ENCODE measurements at places on chromosomes 7 and 10.
A peak's percentile ranks its signal among the peaks of the same experiment; 100 is the strongest.

DNA sequence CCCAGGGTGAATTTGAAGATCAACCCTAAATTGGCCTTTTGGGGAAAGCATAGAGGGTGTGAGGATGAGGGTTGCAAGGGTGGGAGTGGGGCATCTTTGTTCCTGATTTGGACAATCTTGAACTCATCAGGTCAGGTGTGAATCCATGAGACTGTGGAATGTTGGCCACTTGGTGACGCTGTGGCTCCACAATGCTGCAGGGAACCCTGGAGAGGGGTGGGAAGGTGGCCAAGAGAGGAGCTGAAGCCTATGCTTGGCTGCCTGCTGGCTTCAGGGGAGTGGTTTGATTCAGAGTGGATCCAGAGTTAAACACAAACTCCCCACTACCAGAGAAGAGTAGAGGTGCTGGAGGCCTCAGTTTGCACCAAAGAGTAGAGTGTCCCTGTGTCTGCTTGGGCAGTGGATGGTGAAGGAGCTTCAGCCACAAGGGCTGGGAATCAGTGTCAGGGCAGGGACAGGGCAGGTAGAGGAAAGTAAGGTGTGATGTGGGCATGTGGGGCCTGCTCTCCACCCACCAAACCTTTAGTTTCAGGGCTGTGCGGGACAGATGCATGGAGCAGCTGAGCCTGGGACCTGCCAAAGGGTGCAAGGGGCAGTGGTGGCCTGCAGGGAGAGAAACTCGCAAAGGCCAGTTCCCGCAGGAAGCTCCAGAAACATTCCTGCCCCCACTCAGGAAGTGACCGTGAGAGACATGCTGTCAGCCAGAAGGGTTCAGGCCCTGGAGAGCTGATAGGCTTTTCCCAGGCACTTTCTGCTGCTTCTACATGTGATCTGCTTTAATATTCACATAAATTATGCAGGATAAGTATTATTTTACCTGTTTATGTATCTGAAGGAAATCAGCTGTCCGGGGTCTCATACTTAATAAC, 81.0 kb upstream of the PRSS58 start:
- no peak for DNase-seq

DNA sequence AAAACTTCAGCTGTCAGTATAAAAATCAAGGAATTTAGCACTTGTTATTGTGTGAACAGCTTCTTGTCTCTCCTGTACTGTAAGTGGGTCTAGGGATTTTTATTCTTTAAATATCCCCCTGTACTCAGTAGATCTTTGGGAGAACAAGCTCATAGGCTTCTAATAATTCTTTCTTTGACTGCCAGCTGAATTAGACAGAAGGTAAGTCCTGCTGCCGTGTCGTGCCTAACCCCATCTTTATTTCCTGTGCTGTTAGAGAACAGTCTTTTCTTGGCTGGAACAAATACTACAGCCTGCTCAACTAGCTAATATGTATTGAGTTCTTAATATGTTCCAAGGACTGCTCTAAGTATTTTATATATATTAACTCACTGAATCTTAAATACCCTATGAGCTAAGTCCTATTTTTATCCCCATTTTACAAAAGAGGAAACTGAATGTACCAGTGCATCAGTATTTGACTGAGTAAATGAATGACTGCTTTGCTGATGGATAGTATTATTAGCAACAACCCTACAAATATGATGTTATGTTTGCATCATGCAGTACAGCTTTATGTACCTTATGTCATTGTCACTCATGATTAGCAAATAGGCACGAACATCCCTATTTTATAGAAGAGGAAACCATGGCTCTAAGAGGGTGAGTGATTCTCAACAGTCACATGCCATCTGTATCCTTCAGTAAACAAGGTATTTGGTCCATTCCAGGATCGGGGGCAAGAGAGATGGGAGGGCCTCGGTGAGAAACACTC, 5.5 kb upstream of the DUSP5 start:
- no peak for DNase-seq

GRCh38 chr10:74072503-74072902, 74.6 kb downstream of the VCL start:
- no peak for DNase-seq

- DNase-seq = no peak
Measured at GRCh38 chr10:128054163-128054970, 71.9 kb downstream of the MKI67 start.

DNA sequence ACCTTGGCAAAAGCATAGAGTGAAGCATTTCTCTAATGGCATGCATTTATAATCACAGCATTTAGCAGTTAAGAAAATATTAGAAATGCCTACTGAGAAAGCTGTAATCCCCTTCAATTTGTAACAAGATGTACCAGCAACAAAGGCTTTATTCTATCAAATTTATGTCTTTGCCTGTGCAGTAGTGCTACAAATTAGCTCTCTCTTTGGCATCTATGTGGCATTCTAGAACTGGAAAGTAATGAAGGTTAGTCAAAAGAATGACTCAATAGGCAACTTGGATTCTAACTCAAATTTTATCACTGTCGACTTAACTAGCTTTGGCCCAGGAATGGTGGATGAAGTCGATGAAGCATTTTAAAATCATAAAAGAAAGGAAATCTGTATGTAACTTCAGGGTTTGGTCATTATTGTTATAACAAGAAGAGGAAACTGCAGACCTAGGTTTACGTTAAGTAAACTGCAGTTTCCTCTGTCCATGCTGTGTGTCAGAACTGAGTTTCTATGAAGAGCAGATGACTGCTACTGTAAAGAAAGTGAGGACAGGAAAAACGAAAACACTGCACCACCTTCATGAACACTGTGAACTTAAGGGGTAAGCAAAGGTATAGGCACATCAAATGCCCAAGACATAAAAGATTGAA, 140.0 kb downstream of the RAPGEF5 start:
- no peak for DNase-seq

DNA sequence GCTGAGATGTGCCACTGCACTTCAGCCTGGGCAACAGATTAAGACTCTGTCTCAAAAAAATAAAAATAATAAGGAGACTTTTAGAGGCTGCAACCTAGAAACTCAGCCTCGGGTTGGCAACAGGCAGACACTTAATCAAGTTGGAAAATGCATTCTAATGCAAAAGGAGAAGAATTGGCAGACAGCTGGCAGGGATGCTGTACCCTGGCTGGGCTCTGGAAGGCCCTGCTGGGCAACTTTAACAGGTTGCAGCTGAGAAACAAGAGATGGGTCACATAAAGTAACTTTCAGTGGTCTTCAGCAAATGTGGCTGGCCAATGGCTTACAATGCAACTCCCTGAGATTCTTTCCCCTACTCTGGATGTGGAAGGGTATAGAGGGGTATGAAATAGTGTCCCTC, 1225.7 kb downstream of the TYW1 start:
- no peak for DNase-seq

DNA sequence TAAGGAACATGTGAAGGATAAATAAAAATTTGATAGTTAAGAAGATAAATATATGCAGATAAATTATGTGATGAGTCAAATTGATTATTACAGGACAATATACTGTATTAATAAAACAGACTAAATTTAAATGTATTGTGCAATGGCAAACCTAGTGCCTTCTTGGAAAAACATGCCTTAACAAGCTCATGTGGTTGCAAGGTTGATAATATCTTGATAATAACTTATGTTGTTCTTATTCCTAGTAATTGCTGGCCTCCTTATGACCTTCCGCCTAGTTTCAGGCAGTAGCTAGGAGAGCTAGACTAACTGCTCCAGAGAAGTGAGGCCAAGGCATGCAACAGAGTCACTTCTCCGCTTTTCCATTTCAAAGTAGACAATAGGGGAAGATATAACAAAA, 7.6 kb upstream of the RAB11FIP2 start:
- no peak for DNase-seq

GRCh38 chr10:18134921-18135320, 5.3 kb upstream of the CACNB2 start:
- DNase-seq = no peak

GRCh38 chr7:117176206-117176605, 146.7 kb downstream of the WNT2 start:
- DNase-seq = no peak

DNA sequence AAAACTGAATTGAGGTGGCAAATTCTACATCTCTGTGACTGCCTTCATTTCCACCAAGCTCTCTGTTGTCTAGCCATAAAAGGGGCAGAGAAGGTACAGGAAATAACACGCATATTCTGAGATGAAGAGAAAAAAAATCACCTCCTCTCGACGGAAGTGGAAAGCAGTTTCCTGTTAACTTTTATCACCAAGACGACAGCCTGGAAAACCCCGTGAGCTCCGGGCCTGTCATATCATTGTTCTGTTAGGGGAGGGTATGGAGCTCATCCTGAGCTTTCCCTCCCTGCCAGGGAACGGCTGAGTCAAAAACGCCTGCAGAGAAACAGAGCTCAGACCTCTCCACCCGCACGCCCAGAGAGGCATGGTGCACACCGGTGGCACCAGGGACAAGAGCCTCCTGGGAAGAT, 200.3 kb downstream of the PRPF18 start:
- peak; percentile 52 for DNase-seq

GRCh38 chr10:30577048-30577447, 52.5 kb downstream of the LYZL2 start:
- no peak for DNase-seq

DNA sequence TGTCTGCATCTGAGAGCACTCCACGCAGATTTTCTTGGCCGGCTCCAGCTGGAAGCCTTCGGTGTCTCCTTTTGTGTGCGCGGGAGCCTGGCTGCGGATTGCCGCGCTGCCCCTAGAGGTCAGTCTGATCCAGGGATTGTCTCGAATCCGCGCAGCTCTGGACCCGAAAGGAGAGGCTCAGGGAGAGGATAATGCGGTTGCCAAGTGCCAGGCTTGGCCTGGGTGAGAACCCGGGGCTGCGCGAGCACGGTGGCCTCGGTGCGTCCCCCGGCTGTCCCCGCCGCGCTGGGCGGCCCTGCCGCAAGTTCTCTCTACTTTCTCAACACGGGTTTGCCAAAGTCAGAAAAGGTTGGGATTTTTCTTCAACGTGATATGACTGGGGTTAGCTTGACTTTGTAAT, 140.9 kb downstream of the ADCYAP1R1 start:
- no peak for DNase-seq

- DNase-seq = no peak
Measured at GRCh38 chr10:126130271-126130710, 233.9 kb downstream of the FANK1 start.

DNA sequence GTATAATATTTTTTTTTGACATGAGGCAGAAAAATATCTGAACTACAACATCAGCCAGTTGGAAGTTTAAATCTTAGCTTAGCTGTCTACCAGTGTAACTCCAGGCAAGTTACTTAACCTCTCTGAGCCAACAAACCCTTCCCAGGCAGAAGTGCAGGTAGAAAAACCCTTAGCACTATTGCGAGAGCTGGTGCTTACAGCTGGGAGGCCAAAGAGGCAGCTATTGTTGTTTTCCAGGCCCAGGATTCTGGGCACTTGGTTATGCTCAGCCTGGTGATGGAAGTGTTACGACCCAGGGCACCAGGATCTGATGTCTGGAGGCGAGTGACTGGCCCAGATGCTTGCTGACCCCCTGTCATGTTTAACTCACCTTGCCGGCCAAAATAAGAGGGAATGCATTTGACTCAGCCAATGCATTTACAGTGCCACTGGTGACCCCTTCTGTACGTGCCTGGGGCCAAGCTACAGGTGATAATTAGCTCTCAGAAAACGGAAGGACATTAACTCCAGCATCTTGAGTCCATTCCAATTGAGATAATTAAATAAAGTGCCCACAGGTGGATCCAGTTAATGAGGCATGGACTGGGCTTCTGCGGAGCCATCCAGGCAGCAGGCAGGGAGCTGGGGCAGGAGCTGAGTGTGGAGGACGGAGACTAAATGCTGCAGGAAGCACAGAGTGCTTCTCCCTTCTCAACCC, 126.5 kb upstream of the HABP2 start:
- DNase-seq = no peak

- DNase-seq = no peak
Measured at GRCh38 chr7:115789901-115790300, 240.7 kb downstream of the TFEC start.

GRCh38 chr7:54180796-54181195, 361.4 kb upstream of the VSTM2A start:
- no peak for DNase-seq

- DNase-seq = no peak
Measured at GRCh38 chr7:4774658-4775249, 669 bp upstream of the AP5Z1 start.

- DNase-seq = no peak
Measured at GRCh38 chr10:20891338-20891714, 5.8 kb downstream of the NEBL start.

GRCh38 chr7:53237344-53237913, 202.0 kb downstream of the POM121L12 start:
- DNase-seq = no peak

DNA sequence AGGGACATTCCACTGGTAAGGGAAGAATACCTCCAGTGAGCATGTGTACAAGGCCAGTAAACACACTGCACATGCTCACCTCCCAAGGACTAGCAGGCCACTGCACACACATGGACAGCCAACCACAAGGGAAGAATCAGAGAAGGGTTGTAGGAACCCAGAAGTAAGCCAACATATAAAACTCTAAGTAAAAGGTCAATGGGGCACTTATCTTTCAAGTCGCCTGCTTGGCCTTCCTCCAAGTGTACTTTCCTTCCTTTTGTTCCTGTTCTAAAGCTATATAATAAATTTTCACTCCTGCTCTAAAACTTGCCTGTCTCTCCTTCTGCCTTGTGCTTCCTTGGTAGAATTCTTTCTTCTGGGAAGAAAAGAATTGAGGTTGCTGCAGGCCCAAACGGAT, 33.0 kb downstream of the ORC5 start:
- DNase-seq = no peak

DNA sequence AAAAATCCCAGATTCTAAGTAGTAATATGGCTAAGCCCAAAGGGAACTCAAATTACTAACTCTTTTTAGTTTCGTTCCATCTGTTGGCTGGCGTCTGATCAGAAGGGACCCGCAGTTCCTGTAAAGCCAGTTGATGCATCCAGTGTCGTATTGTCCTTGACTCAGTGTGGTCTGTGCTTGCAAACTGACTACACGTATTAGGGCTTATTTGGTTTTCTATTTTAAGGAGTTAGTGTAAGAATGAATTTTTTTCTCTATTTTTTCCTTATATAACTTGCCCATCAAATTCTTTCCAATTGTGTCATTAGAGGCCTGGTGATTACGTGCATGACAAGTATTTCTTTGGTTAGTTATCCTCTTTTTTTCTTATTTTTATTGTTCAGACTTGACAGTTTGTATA, 9.7 kb downstream of the ABCA13 start:
- no peak for DNase-seq

- DNase-seq = no peak
Measured at GRCh38 chr10:103082683-103083082, 110.4 kb downstream of the NT5C2 start.

DNA sequence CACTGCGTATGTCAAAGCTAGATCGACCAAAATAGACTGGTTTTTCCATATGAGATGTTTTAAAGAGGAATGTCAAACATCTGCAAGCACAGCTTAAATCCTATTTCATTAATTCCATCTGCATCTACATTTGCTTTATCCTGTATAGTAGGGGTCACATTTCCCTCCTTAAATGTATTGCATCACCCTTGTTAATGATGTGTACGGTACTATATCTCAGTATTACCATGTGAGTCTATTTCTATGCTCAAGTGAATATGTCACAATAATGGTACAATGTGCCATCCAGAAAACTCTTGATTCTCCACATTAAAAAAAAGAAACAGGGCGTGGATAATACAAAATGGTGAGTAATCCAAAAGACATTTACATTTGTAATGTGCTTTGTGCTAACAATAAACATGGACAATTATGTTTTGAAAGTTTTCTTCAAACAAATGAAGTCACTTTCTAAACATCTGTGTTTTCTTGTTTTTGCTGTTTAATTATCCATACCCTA, 56.6 kb downstream of the TWIST1 start:
- no peak for DNase-seq
